ENCODE measurements at places on chromosomes 4 and X.

DNA sequence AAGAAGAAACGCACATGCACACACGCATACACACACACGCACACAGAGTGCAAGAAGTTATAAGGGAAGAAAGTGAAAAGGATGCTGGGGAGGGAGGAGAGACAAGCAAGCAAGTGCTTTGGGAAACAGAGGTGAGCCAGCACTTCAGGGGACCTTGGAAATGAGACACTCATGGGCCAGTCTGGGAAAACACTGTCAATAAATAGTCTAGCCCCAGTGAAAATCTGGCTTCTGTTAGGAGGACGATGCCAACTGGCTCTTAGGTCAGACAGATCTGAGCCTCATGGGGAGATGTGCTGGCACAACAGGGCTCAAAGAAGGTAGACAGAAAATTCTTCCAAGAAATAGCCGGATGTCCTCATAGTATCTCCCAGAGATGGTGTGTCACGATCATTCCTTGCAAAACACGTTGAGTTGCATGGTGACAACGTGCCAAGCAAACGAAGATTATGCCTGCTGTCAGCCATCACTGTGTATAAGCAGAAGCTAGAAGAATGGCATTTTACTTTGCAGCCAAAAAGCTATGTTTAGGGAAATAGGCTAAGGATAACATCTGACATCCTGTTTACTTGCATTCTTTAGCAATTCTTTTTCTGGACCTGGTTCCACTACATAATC, 557 bp upstream of the ARHGEF6 start:
- DNase-seq = no peak

DNA sequence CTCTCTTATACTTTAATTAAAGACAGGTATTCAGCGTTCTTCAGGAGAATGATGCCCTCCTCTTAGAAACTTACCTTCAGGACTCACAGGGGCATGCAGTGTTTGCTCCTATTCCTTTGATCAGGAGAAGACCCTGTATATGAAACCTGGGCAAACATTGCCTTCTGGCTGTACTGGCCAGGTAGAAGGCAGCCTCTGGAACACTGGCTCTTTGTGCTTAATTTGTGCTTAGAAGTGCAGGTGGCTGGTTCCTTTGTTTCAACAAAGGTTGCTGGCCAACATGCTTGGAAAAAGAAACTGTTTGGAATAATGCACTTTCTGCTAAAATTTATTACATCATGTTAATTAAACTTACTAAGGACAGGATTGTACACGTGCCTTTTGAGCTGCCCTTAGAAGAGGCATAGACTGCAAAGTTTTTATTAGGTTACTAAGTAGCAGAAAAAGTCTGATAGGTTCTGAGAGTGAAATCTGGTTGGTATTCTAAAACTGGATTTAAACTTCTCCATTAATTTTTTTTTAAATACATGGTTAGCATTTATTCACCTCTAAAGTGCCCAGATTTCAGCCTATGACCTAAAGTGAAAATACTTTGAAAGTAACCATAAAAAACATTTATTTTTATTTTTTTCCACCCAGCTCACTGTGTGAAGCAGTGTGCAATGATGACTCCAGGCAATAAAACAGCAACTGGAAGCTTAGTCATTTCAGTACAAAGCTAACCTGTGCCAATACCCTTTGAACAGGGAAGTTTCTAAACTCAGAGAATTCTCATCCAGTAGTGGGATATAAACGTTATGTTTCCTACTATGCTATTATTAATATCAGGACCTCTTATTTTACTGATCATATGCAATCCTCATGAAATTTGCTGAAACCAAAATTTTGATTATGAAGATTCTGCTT, 11.3 kb downstream of the RASSF6 start:
- DNase-seq = no peak

DNA sequence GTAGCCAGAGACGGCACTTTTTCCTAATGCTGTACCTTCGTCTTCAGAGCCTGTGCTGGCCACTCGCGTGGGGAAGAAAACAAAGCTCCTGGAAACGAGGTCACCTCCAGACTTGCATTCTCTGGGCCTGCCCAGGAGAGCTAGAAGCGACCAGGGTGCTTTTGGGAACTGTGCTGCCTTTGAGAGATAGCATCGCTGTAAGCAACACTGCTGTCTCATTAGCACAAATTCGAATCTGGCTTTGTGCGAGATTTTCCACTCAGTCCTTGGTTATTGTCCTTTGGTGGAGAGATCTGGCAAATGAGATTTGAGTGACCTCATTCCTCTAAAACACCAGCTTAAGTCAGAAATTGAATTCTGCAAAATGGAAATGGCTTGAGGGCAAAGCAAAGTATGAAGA, 66.1 kb upstream of the TLR3 start:
- no peak for DNase-seq

GRCh38 chr4:169070071-169070894, 60.2 kb upstream of the CBR4 start:
- no peak for DNase-seq

DNA sequence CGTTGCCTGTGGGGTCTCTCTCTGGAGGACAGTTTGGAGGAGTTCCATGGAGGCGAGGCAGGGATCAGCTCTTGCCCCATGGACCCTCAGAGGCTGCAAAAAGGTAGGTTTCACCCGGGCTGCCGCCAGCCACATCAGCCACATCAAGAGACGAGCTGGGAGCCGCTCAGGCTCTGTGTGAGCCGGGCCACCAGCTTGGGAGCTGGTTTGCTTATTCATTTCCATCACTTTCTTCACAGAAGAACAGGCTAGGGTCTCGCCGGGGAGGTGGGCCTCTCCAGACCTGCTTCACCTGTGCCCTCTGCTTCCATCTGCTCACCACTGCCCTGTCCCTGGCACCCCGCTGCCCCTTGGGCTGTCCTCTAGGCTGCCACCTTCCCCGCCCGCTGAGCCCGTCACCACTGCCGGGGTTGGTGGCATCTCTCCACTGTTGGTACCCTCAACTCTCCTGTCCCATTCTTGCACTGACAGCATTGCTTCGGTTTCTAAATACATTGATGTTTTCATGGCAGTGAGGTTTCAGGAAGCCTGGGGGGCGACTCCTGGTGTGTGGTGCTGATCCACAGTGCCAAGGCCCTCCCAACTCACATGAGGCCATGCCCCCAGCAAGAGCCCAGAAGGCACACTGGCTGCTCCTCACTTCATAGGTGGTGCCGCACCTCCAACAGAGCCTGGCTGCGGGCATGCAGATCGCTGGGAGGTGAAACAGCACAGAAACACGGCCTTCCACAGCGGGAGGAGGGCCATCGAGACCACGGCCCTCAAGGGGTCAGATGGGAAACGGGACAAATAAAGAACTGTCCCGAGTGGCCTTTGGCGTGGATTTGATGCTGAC, 4.5 kb upstream of the TREX2 start:
- DNase-seq = no peak

- DNase-seq = no peak
Measured at GRCh38 chrX:102129473-102129872, 4.0 kb downstream of the TCEAL2 start.

DNA sequence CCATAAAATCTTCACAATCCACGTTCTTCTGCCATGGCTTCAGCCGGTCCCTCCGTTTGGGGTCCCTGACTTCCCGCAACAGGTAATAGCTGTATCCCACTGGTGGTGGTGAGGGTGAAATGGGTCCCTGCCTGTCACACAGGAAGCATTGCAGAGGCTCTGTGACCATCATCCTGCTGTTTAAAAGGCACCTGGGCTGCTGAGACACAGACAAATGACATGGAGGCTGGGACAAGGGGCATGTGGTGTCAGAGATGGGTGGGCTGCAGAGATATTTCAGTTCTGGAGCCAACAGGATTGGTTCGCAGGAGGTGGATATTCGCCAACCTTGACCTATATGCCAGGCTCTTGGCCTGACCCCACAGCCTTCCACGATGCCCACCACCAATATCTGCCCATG, 82.1 kb downstream of the JAKMIP1 start:
- no peak for DNase-seq

GRCh38 chr4:2570551-2571222, 34.2 kb downstream of the FAM193A start:
- peak; percentile 20 for DNase-seq

DNA sequence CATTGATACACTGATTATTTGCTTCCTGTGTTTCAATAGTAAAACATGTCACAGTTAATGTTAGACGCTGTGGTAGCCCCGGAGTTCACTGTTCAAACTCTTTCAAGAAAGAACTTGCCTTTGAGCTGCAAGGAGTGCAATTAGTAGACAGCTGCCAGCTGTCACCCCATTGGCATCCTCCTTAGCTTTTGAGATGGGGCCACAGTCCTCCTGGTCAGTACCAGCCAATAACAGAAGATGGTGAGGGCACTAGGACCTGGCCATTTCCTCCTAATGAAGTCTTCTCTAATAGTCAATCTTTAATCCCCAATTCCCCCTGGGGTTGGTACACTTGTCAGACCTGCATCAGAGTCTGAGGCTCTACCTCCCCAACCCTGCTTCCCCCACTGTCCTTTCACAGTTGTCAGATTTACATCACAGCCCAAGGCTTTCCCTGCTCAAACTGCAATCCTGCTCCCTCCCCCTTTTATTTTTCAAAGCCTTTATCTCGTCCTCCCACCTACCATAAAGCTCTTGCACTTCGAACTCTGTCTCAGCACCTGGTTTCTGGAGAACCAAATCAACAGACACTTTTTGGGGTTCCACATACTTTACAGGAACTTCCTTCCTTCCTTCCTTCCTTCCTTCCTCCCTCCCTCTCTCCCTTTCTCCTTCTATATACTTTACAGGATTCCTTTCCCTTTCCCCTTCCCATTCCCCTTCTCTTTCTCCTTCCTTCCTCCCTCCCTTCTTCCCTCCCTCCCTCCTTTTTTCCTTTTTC, 182.0 kb downstream of the RASL11B start:
- DNase-seq = no peak

GRCh38 chrX:120309873-120310705, 1.2 kb downstream of the TMEM255A start:
- DNase-seq = no peak

- DNase-seq = no peak
Measured at GRCh38 chrX:7574325-7574724, 268.6 kb upstream of the VCX start.

DNA sequence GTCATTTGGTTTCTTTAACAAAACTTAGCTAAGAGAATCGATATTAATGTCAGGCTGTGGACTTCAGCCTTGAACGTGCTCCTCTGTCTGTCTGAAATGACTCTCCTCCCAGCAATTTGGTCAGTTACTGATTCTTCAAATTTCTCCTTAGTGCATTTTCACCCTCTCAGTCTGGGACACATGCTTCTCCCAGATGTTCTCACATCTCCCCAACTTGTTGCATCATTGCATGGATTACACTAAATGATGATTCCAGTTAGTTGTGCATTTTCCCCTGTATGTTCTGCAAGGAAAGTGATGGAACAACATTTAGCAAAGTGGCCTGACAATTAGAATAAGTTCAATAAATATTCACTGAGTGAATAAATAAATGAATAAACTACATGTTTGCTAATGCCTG, 94.4 kb downstream of the NLGN4X start:
- DNase-seq = no peak

DNA sequence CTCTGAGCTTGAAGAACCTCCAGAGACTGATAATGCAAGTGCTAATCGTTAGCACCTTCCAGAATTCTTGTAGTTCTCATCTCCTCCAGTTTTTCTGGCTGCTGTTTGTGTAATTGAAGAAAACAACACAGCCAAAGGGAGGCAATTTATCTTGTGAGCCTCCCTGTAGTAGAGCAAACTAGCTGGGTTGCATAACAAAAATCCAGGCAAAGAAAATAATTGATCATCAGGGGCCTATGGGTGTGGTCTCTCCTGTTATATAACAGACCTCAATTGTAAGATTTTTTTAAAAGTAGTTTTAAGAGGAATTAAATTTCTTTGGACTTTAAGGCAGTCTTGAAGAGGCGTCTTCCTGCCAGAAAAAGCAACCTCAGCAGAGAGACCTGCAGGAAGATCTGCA, 817.0 kb downstream of the CENPC start:
- DNase-seq = no peak

DNA sequence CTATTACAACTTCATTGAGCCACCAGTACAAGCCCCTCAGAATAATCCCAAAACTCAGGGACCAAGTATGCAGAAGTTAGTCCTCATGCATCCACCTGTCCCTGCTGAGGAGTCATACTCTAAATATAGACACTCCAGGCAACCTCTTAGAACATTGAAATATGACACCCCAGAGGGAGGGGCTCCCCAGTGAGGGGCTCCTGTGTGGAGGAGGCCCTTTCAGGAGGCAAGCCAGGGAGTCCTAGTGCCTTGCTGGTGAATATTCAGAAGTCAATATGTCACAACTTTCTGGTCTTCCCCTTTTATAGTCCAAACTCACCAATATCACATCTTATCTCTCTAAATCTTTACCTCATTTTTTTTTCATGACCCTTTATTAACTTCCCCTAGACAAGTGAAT, 1.6 kb upstream of the ARMCX6 start:
- DNase-seq = no peak

DNA sequence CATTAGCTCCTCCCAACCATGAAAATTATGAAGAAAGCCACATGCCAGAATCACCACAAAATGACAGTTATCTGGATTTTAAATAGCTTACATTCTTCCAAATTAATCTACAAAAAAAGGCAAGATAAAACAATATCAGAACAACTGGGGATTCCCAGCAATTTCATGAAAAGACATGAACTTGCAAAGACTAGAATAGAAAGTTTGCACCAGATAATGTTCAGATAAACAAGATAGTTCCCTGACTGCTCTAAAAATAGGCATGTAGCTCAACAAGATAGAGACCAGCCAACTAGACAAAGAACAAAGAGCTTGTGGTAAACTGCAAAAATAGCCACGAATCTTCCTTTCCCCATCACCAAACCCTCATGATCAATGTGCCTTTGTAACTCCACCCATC, 30.3 kb upstream of the DDX53 start:
- no peak for DNase-seq

DNA sequence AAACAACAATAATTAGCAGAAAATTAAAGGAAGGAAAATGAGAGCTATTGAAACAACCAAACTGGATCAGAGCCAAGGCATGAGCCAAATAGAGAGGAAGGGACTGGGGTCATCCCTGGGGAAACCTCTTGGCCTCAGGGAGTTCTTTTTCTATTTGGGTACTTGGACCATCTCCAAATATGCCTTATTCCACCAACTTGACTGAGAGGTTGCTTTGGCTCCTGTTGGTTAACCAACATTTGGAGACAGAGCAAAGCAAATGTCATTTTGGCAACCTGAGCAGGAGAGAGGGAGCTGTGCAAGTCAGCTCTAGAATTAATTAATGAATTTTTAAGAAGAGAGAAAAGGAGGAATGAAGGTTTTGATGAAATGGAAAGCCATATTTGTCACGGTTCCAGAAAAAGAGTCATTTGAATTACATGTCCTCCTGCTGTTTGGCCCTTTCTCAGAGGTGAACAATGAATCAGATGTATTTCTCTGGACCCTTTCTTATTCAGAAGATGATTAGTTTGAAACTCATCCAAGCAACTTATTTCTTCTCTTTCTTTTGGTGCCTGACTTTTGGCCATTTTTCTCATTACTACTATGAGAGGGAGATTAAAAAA, 119.1 kb downstream of the CNKSR2 start:
- DNase-seq = no peak

- no peak for DNase-seq
Measured at GRCh38 chr4:167903291-167903721, 189.0 kb upstream of the ANXA10 start.

DNA sequence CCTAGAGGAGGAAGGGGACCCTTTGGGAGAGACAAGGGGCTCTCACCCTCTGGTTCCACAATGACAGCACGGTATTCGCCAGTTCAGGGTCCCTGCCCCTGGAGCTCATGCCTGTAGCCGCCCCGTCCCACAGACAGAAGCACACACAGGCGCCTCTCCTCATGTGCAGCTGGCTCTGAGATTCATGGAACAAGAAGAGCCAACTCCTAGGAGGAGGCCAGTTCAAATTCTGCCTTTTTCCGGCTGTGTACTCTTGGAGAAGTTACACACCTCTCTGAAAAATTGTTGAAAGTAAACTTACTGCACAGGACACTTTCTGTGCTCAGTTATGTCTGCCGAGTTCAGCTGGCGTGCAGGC, 15.3 kb downstream of the BLOC1S4 start:
- no peak for DNase-seq

GRCh38 chr4:61294936-61295335, 94.8 kb downstream of the ADGRL3 start:
- no peak for DNase-seq
